Naive thymus-derived CD8-positive, alpha-beta T cell (primary cell): ENCODE measurements at places on chromosomes 4 and X.
A peak's percentile ranks its signal among the peaks of the same experiment; 100 is the strongest.

DNA sequence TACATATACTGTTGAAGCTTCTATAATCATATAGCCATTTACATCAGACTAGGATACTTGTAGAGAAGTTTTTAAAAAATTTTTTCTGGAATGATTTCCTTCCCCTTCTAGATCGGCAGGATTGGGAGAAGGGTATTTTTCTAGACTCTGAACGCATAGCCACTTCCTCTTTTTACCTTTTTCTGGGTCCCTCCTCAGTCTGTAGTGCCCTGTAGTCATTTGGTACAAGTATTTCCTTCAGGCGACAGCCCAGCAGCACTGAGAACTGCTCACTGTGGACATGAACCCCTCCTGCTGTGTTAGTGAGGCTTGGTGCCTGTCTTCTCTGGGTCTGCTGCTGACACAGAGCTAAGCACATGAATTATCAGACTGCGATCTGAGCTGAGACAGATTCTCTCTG is 255.4 kb downstream of the ARHGAP10 start:
- DNase-seq = no peak

GRCh38 chrX:47244676-47245075 is 11.9 kb downstream of the USP11 start:
- no peak for DNase-seq

GRCh38 chrX:78946178-78946931 is 1.2 kb downstream of the P2RY10 start:
- no peak for DNase-seq

GRCh38 chrX:49071877-49072711 is 1.7 kb downstream of the PRAF2 start:
- DNase-seq = no peak

DNA sequence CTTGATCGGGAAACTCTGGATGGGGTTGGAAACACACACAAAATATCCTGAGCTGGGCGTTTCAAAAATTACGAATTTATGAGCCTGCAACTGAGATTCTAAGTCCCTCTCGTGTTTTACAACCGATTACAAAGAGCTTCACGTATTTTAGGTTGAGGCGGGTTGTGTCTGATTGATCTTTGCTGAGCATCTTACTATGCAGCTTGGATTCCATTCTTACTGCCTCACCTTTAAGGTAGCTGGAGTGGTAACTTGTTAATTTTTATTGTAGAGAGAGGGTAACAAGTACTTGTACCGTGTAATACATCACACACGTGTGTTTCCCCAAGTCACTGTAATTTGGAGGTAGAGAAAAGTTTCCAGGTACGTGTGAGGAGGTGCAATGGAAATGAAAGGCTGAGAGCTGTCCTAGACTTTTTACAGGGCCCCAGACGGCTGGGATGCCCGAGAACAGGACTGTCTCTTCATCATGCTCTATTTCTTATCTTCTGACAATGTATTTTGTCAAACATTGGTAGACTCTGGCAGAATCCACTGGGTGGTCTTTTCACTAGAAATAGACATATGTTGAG is 97.8 kb upstream of the TENM3 start:
- DNase-seq = no peak

- DNase-seq = no peak
These were observed 16.0 kb downstream of the ZNF185 start for GRCh38 chrX:152913910-152914309.

DNA sequence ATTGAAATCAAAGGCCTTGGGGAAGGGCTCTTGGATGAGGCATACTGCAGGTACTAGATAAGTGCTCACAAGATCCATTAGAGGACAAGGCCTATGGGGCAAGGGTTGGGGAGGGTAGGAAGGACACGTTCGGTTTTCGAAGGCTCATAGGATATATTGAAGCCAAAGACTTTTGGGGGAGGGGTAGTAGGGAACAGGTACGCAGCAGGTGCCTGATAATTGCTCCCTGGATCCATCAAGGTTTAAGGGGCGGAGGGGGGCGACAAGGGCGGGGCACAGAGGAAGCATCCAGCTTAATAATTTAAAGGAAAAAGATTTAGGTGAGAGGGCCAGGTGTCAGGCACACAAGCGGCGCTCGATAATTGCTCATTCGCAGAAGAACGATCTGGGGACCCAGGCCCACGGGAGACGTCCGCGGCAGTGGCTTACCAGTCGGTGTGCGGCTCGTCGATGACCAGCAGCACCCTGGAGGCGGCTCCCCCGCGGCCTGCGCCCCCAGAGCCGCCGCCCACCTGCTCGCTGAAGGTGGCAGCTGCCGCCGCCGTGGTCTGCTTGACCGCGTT is 653 bp downstream of the SYN1 start:
- no peak for DNase-seq

GRCh38 chrX:5425119-5425518 is 803.5 kb downstream of the NLGN4X start:
- DNase-seq = no peak

GRCh38 chrX:39840581-39841093 is 257.1 kb downstream of the BCOR start:
- no peak for DNase-seq

- no peak for DNase-seq
These were observed 335.8 kb upstream of the F9 start for GRCh38 chrX:139194571-139195280.

DNA sequence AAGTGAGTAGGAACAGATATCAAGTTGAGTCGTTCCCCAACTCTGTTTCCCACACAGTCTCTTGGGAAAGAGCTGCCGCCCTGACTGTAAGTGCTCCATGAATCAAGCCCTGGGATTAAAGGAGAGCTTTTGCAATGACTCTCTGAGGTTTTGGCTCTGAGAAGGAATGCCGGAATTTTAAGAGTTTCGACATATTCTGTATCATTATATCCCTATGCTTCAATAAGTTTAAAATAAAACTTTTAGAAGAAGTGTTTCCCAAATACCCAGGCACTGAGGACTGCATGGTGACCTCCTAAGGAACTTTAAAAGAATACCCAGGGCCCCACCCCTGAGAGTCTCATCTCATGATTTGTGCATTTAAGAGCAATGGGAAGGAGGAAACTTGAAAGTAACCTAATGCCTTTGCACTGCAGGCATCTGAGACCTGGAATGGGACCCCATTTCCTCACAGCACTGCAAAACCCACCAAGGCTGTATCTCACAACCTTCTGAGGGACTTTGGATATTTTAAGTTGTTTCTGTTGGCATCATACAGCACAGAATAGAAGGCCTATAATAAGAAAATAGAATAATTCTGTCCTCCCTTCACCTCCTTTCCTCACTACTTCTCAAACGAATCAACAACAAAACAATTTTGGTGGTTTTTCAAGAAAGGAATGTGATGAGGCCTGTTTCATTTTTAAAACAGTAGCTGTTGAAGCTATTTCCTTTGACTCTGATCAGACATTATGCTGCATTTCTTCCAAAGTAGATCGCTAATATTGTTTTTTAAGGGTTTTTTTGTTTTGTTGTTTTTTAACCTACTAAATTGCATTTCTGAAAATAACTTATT is 121.2 kb downstream of the GASK1B start:
- no peak for DNase-seq

DNA sequence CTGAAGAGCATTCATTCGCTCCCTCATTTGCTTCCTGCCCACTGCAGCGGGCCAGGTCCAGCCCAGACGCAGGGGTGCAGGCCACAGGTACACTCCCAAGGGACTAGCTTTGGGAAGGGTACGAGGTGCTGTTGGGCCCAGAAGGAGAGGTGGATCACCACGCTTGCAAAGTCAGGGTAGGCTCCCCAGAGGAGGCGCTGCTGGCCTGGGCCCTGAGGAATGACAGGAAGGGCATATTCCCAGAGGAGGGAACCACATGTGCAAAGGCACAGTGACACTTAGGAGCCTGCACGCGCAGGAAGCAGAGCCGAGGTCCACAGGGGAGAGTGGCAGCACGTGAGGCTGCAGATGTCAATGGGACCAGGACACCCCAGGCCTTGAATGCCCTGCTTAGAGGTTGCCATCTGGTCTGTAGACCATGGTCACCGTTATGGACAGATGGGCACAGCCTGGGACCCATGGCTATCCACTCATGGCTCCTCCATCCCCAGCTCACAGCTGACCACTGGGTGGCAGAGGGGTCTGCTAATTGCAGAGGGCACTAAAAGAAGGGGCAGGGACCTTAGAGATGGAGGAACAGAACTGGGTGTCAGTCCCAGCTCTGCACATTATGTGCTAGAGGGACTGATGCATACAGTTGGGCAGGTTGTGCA is 7.9 kb downstream of the HTRA3 start:
- DNase-seq = no peak

- peak; percentile 50 for DNase-seq
These were observed 29.0 kb downstream of the NOP14 start for GRCh38 chr4:2934077-2934812.

DNA sequence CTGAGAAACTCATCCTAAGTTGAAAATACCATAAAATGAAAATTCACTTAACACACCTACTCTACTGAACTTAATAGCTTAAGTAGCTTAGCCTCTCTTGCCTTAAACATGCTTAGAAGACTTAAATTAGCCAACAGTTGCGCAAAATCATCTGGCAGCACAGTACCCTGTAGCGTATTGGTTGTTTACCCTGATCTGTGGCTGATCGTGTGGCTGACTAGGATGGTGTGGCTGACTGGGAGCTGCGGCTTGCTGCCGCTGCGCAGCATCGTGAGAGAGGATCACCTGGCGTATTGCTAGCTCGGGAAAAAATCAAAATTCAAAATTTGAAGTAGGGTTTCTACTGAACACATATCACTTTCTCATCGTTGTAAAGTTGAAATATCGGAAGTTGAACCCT is 6.3 kb downstream of the RUFY3 start:
- no peak for DNase-seq

- no peak for DNase-seq
These were observed 41.8 kb downstream of the GASK1B start for GRCh38 chr4:158131027-158131426.

DNA sequence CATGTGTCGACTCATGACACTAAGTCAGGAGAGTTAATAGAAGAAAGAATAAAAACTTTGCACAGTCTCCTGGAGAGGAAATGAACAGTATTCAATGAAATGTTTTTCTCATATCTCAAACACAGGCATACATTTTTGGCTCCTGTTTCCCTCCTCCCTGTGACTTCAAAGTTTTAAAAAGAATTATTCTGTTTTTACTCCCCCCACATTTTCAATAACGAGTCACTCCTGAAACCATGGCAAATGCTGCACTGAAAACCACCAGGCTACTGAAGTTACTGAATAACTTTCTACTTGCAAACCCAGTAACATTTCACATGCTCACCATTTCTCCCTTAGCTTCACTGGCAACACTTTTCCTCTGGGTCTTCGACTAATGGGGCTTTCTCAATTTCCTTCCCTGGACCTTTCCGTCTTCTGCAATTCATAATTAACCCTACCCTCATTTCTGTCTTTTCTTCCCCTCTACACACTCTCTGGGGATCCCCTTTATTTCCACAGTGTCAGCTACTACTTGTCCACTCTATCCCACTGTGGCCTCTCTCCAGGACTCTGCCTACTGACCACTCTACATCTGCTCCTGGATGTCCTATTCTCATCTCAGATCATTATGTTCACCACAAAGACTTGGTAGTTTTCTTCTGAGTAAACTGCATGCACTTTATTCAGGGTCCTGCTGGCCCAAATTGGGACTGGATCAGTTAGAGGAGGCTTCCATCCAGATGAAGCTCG is 225.8 kb upstream of the ETNPPL start:
- DNase-seq = no peak

DNA sequence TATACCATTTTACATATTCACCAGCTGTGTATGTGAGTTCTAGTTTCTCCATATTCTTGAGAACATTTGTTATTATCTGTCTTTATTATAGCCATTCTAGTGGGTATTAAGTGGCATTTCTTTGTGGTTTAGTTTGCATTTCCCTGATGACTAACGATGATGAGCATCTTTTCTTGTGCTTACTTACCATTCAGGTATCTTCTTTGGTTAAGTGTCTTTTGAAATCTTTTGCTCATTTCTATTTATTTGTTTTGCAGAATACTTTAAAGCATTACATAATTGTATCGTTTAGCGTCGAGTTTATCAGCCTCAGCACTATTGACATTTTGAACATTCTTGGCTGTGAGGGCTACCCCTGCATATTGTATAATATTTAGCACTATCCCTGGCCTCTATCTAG is 85.4 kb downstream of the FRMPD4 start:
- no peak for DNase-seq

GRCh38 chr4:76090241-76090691 is 15.8 kb downstream of the ART3 start:
- no peak for DNase-seq

- DNase-seq = no peak
These were observed 87.8 kb downstream of the PACRGL start for GRCh38 chr4:20787940-20788665.

DNA sequence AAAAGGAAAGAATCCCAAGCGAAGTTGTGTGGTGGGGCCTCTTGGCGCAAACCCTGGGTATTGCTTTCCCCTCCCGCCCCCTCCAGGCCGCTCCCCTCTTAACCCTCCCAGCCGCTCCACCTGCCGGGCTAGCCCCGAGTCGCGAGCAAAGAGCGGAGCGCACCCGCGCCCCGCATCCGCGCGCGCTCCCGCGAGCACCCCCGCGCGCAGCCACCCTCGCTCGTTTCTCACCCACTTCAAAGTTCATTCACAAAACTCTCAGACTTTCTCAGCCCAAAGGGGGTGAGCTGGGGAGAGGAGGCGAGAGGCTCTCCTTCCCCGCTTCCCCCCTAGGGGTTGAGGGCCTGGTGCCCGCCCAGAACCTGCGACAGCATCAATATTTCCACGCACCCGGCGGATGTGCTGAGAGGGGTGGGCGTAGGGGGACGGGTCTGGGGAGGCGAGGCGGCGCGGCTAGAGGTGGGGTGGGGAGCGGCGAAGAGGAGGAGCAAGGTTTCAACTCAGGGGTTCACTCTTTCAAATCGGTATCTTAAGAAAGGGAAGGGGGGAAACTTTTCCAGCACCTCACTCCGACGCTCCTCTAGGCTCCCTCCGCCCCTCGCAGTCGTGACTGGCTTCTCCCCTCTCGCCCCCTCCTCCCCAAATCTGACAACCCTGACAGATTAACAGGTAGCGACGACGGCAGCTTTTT is 1.8 kb downstream of the MAML3 start:
- DNase-seq = peak; percentile 92

GRCh38 chr4:23234716-23235115 is 542.0 kb downstream of the GBA3 start:
- DNase-seq = no peak

- no peak for DNase-seq
These were observed 240.9 kb downstream of the BANK1 start for GRCh38 chr4:102031406-102031805.

DNA sequence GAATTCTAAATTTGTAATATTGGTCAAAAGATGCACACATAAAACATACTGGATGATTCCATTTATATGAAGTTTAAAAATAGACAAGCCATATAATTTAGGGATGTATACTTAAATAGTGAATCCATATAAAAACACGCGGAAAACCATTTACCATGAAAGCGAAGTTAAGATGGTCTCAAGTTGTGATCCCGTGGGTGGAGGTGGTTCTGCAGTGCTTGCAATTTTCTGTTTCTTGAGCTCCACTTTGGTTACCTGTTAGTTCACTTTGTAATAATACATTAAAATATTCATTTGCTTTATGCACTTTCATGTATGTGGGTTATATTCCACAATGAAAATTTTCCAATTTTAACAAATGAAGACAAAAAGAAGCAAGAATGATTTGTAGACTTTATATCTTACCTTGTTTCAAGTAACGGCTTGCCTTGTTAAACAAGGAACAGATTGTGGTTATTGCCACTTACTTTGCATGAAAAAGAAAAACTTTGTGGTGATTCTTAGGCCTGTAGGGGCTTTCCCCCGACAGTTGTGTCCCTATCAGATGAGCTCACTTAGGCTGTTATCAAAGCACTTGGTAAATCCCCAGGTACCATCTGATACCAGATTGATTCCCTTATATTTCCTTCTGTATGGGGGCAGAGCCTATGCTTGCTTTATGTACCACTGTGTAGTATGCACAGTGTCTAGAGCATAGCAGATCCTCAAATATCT is 12.2 kb downstream of the UCP1 start:
- peak; percentile 22 for DNase-seq
